ENCODE measurements at places on chromosomes 7 and 10.

DNA sequence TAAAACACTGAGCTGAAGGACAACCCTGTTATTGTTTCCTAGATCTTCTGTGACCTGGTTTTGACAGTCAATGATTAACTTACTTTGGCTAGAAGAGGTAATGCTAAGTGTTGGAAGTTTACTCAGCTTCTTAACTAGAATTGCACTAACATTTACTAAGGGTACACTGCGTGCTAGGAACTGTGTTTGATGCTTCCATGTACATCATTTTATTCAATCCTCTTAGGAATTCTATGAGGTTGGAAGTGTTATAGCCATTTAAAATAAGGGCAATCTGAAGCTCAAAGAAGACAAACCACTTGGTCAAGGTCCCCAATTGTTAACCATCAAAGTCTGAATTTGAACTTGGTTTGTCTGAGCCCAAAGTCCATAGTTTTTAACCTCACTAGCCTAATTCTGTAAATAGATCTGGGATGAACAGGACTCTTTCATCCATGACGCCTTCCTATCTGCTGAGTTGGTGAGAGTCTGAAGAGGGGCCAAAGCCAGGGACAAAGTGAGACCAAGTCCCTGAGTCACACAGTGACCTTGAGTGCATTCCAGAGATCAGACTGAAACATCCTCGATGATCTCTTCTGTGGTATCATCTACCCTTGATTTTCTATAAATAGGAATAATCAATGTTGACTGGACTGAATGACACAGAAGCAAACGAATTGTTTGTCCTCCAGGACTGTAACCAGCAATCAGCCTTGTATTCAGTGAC, 29.2 kb upstream of the ZNRF2 start:
- no peak for DNase-seq

DNA sequence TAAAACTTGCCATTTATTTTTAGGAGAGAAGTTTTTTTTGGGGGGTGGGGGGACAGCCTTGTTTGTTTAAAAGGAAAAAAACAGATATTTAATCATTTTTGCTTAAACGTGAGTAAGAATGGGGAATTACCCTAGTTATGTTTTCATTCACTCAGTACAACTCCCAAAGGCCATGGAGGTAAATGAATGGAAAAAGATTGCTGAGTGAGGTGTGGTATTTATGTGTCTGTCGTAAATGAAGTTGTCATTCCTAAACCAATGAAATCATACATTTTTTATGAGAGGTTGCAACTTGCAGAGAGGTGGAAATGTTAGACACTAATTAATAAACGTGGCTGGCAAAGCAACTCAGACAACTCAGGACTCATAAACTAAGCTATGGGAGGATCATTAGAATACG, 218.1 kb downstream of the CELF2 start:
- no peak for DNase-seq

- peak; percentile 12 for DNase-seq
Measured at GRCh38 chr7:157347217-157347904, 10.6 kb downstream of the DNAJB6 start.

GRCh38 chr10:70753026-70753663, 32.0 kb downstream of the TBATA start:
- DNase-seq, result no peak

DNA sequence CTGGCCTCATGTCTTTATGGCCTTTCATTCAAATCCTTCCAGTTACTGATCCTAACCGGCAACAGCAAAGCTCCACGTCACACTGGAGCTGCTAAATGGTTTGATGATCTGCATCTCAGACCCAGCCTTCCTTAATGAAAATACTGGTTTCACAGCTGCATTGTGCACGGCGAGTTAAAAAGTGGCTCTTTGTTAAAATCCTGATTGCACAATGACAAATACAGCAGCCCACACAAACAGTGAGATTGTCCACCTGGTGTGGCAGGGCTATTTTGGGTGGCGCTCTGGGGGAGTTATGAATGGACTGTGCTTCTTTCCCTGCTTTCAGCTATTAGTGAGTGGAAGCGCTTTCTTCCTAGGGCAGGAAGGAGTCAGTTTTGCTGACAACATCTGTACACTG, 63.4 kb upstream of the C1QL3 start:
- no peak for DNase-seq

DNA sequence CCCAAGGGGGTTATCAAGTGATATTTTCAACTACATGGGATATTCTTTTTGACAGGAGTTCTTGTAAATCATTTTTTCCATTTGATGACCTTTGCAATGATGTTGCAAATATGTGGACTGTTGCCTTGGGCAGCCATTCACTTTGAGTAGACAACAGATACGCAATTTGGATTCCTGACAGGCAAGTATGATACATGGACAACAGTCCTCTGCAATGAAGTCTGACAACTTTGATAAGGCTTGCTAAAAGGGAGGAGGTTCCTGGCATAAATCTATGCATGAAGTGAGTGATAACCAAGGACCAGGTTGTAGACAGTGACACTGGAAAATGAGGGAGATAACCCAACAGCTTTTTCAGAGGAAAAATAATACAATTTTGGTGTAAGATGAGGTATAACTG, 17.7 kb downstream of the LRRD1 start:
- no peak for DNase-seq

- DNase-seq, result no peak
Measured at GRCh38 chr10:124604214-124605000, 139.8 kb downstream of the FAM53B start.

GRCh38 chr7:86708031-86708680, 64.4 kb downstream of the GRM3 start:
- no peak for DNase-seq

DNA sequence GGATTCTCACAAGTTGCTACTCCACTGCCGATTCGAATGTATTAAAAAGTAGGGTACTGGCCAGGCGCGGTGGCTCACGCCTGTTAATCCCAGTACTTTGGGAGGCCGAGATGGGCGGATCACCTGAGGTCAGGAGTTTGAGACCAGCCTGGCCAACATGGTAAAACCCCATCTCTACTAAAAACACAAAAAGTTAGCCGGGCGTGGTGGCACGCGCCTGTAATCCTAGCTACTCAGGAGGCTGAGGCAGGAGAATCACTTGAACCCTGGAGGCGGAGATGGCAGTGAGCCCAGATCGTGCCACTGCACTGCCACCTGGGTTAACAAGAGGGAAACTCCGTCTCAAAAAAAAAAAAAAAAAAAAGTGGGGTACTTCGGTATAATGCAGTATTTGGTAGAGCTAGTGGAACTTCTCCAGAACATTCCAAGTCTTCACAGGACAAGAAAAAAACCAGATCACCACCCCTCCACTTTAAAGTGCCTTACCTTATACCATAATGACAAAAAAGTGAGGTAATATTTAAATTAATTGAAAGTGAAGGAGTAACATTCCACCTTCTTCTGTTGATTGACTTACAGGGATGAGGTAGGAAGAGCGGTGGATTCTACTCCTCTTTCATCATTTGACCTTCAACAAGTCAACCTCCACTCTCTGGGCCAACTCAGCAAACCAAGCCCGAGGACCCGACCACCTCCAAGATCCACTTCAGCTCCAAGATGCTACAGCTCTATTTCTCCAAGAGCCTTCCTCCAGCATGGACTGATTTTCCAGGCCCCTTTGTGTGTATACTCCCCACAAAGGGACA, 2.0 kb downstream of the BAZ1B start:
- peak; percentile 23 for DNase-seq

- DNase-seq, result no peak
Measured at GRCh38 chr7:84039432-84039831, 155.2 kb downstream of the SEMA3A start.

- no peak for DNase-seq
Measured at GRCh38 chr7:108157606-108158335, 27.6 kb upstream of the LAMB4 start.

DNA sequence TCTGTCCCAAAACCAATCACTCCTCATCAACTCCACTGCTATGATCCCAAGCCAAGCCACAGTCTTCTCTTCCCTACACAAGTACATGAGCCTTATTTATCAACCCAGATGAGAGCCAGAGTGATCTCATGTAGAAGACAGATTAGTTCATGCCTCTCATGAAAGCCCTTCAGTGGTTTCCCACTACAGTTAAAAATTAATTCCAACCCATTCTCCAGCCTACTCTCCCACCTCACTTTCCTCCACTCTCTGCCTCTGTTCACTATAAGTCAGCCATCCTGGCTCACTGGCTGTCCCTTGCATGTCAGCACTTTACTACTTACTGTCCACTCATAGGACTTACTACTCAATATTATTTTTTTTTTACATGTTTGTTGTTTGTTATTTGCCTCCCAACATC, 67.3 kb downstream of the CACUL1 start:
- no peak for DNase-seq

GRCh38 chr10:49365675-49366415, 30.0 kb downstream of the DRGX start:
- no peak for DNase-seq

DNA sequence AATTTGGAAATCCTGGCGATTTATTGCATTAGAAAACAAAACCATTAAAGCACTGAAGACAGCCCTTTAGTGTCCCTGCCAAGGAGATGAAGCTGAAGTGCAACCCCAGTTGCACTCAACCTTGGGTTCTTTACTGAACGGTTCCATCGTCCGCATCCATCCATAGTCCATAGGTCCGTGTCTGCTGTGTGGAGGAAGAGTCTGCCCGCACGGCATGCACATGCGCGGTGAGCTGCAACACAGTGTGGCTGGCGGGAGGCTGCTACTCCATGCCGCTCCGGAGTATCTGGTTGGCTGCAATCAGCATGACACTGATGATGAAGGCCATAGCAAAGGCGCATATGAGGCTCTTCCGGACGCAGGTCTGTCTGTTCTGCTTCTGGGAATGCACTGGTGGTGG, 624.6 kb downstream of the CALN1 start:
- no peak for DNase-seq

GRCh38 chr7:151376218-151376902, 33.5 kb downstream of the WDR86 start:
- DNase-seq, result no peak

All from activated CD4-positive, alpha-beta T cell treated with anti-CD3 and anti-CD28 coated beads, Interleukin-2, amount 50 U/mL, for 4 hours (primary cell).